Stimulated activated CD4-positive, alpha-beta T cell treated with anti-CD3 and anti-CD28 coated beads, Interleukin-12 subunit alpha, Interleukin-12 subunit beta, amount 100 ng/mL, for 24 hours (primary cell): ENCODE measurements at places on chromosomes 3 and 15.
A peak's percentile ranks its signal among the peaks of the same experiment; 100 is the strongest.

- no peak for DNase-seq
Measured at GRCh38 chr3:153244961-153245360, 82.9 kb downstream of the RAP2B start.

GRCh38 chr15:43204016-43204901 is 16.6 kb downstream of the EPB42 start:
- no peak for DNase-seq

GRCh38 chr3:84978843-84979242 is 20.1 kb downstream of the CADM2 start:
- no peak for DNase-seq

DNA sequence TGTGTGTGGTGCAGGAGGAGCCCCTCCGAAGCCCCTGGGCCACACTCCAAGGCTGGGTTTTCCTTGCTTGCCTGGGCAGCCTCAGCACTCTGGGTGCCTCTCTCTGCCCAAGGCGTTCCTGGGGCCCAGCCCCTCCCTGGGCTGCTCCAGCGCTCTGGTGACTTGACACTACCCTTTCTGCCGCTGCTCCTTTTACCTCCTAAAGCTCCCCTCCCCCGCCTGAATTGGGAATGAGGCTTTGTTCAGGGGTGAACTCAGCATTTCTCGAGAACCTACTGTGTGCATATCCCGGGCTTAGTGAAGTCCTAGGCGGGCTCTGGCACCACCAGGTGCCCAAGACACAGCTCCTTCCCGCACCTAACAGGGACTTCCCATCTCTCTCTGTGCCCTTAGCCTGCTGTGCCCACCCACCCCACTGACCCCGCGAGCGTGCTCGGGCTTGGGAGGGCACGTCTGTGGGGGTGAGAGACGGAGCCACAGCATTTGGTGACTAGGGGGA is 1.2 kb upstream of the BAHD1 start:
- no peak for DNase-seq

GRCh38 chr3:4011166-4011565 is 211.9 kb downstream of the LRRN1 start:
- no peak for DNase-seq

GRCh38 chr15:85543741-85544155 is 163.3 kb downstream of the AKAP13 start:
- no peak for DNase-seq

DNA sequence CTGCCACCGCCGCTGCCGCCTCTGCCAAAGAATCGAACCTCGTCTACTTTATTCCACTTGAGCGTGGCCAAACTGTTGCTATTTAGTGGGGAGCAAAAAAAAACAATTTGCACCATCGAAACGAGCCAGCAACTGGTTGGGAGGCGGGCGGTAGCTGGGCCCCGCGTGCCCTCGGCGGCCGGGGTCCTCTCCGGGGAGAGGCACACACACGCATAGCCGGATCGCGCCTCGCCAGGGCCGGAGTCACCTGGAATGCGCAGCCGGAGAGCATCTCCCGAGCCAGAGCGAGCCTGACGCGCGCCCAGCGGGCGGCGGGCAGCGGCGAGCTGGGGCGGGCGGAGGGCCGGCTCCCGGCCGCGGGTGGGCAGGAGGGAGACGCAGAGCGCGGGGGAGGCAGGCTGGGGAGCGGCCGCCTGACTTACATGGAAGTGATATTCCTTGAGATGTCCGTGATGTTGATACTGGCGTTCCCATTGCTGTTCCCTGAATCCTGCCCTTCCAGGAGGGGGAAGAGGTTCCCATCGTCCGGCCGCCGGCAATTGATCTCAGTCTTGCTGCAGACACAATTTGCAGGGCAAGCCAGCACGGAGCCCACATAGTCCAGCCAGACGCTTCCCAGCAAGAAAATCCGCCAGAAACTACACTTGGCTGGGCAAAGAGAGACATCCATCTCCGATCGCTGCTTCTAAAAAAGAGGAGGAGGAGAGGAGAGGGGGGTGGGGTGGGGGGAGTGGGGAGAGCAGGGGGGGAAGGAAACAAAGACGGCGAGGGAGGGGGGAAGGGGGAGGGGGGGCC is 858 bp downstream of the NTRK3 start:
- no peak for DNase-seq

GRCh38 chr3:46163556-46164041 is 44.5 kb downstream of the CCR1 start:
- no peak for DNase-seq

- no peak for DNase-seq
Measured at GRCh38 chr15:45181491-45182285, 6.1 kb downstream of the SHF start.

DNA sequence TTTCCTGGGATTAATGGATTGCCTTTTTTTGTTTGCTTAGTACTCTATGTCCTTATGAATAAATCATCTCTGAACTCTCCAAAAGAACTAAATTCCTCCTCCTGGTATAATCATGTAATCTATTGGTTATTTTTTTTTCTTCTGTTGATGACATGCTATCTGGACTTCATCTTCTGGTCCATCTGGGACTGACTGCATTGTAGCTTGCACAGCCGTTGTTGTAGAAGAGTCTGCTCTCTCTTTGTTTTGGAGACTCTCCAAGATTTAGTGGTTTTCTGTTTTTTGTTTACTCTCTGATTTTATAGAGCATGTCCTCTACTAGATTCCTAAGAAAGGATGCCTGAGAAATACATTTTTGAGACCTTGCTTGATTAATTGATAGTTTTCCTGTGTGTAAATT is 19.1 kb downstream of the IREB2 start:
- DNase-seq = no peak

DNA sequence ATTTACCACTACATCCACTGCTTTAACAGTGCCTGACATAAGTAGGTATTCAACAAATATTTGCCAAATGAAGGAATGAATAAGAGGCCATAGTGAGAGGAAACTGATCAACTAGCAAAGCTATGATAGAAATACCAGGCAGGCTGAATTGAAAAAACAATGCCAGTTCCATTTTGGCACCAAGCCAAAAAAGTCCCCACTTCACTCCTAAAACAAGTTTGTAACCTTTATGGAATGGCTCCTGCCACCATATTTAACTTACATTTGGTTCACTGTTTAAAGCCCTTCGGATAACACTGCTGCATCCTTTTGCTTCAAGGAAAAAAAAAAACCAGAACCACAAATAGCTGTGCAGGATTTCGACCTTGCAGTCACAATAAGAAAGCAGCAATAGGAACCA is 166.1 kb downstream of the FRMD5 start:
- no peak for DNase-seq

DNA sequence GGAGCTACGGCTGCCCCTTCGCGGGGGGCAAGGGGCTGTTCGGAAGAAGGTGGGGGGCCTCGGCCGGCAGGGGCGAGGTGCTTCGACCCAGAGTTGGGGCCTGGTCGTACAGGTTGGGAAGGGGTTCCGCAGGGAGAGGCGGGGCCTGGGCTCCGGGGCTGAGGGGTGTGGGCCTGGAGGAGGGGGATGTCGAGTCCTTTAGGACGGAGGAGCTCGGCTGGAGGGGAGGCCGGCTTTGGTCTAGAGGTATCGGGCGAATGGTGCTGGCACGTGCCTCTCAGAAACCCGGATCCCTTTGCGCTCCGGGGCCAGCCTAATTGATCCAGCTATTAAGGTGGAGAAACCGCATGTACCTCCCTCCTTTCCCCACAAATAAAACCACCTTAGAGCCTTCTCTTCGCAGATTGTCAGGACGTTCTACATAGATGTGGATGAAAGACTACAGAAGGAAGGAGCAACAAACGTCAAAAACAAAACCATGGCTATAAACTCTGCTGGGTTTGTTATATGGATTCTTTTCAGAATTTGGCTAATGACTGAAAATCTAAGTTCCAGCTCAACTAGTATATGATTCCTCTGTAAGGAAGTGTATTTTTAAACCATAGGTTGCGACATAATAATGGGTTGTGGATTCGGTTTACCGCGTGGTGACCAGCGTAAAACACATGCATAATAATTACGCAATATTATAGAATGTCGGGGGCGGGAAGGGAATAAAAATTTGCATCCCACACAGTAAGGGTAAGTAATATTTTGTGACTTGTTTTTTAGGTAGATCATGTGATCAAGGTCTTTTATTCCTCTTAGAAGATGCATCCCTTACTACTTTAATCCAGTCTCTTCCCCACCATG is 644 bp upstream of the NGLY1 start:
- DNase-seq = no peak

- DNase-seq = no peak
Measured at GRCh38 chr3:12370758-12371157, 81.9 kb downstream of the PPARG start.

- DNase-seq = no peak
Measured at GRCh38 chr3:141012571-141012970, 38.6 kb upstream of the SPSB4 start.

GRCh38 chr3:15361494-15362214 is 29.3 kb upstream of the SH3BP5 start:
- peak; percentile 51 for DNase-seq

GRCh38 chr3:45922950-45923590 is 20.2 kb upstream of the CXCR6 start:
- DNase-seq = no peak

GRCh38 chr3:111311709-111312235 is 230.2 kb upstream of the CD96 start:
- DNase-seq = no peak

- no peak for DNase-seq
Measured at GRCh38 chr3:57370341-57370740, 77.9 kb upstream of the ASB14 start.

GRCh38 chr3:8416965-8417364 is 84.7 kb upstream of the LMCD1 start:
- DNase-seq = no peak

- DNase-seq = no peak
Measured at GRCh38 chr3:172180473-172180872, 141.1 kb downstream of the FNDC3B start.

DNA sequence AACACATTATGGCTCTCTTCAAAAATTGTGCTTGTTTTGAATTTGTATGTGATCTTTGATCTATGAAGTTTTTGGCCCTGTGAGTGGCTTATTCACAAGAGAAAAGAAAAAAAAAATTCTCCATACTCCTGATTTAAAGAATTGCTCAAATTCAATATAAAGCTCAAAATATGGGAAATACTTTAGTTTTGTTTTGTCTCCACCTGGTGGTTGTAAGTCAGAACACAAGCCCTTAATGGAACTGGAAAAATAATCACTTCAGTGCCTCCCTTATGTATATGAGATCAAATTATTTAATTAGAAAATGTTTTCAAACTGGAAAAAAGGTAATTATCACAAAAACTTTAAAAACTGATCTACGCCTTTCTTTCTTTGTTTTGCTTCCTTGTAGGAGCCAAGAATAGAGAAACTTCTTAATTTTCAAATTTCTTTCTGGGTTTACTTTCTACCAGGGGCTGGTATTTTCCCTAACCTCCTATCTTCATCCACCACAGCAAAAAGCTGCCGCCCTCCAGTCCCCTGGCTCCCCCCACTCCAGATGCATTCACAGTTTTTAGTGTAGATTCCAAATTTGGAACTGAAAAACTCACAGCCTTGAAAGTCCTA is 50.6 kb downstream of the SERP1 start:
- no peak for DNase-seq

- DNase-seq = no peak
Measured at GRCh38 chr3:13040361-13041074, 32.7 kb downstream of the IQSEC1 start.

GRCh38 chr15:89211678-89212170 is 9.7 kb downstream of the RLBP1 start:
- no peak for DNase-seq

- DNase-seq = peak; percentile 40
Measured at GRCh38 chr3:99686955-99687612, 48.7 kb downstream of the COL8A1 start.

DNA sequence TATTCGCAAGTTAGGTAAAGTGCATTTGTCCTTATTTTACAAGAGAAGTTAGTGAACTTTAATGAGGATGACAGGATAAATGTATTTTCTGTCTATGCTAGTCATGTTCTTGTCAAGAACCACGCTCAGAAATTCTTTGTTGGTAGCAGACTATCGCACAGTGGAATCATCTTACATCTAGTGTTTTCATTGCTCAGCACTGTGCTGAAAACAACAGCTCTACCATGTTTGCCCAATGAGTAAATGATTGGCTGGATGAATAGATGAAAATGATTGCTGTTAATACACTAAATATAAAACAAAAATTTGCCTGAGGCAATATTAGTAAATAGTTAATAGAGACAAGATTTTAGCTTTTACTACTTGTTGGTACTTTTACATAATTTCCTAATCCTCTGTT is 265.3 kb upstream of the GOLIM4 start:
- no peak for DNase-seq

GRCh38 chr3:61912158-61912557 is 350.8 kb downstream of the PTPRG start:
- no peak for DNase-seq

GRCh38 chr3:8767667-8768363 is 1.6 kb downstream of the OXTR start:
- no peak for DNase-seq

DNA sequence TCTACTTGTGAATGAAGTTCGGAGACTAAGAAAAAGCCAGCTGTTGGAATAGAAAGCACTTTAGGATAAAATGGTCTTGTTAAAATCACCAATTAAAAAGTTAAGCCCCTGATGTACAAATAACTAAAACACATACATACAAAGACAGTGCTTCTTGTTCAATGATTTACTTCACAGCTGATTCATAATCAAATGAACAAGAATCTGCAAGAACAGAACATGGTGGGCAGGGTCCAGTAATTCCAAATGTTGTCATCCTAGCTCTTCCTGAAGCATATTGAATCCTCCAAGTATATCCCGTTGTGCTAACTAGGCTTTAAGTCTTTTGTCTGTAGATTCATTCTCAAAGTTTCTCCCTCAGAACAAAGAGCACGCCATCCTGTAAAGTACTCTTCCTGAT is 24.5 kb downstream of the NIT2 start:
- no peak for DNase-seq

DNA sequence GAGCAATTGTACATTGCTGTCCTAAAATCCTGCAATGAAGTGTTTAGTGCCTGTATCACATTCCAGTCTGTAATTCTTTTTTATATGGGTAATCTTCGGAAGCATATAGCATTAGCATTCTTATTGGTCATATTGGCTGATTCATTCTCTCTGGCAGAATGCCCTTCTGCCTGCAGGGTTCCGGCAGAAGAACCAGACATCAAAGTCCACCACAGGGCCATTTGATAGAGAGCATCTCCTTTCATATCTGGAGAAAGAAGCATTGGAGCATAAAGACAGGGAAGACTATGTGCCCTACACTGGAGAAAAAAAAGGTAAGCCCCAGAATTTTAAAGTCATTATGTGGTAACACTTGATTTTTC is 39.6 kb downstream of the TMOD3 start:
- DNase-seq = no peak

GRCh38 chr3:190497811-190498210 is 16.1 kb upstream of the IL1RAP start:
- no peak for DNase-seq

GRCh38 chr3:191085091-191085490 is 114.0 kb upstream of the OSTN start:
- DNase-seq = no peak
